ENCODE measurements at places on chromosomes 2 and 18. TPM values are rescaled to one million over a fixed set of nuclear protein-coding genes. Genes with fewer than 3 reads are reported as not detected.

Gene PLA2R1
- 26.9 TPM for total RNA-seq

Gene AMER3
- total RNA-seq: not detected

Gene TM4SF20
- not detected for total RNA-seq

DNA sequence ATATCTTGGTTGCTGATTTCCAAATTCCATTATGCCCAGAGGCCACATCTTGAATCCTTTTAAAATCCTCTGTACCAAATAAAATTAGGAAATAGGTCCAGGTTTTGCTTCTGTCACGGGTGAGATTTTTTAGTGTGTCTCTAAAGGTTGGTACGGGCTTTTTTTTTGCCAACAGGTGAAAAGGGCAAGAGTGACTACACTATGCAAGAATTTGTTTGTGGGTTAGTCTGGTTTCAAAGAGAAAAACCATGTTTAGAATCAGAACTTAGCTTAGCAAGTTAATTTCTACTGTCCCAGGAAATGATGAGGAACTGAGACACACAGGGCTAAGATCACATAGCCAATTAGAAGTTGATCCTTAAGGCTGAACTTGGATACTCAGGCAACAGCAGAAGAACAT lies 41.7 kb downstream of the POLR1A start:
- DNase-seq: no peak

- no peak for DNase-seq
Observed at GRCh38 chr2:156803243-156803642, 367.1 kb downstream of the GPD2 start.

GRCh38 chr2:120034621-120035020 lies 21.7 kb downstream of the EPB41L5 start:
- DNase-seq: no peak

- DNase-seq: no peak
Observed at GRCh38 chr2:88206665-88207347, 36.7 kb downstream of the THNSL2 start.

DNA sequence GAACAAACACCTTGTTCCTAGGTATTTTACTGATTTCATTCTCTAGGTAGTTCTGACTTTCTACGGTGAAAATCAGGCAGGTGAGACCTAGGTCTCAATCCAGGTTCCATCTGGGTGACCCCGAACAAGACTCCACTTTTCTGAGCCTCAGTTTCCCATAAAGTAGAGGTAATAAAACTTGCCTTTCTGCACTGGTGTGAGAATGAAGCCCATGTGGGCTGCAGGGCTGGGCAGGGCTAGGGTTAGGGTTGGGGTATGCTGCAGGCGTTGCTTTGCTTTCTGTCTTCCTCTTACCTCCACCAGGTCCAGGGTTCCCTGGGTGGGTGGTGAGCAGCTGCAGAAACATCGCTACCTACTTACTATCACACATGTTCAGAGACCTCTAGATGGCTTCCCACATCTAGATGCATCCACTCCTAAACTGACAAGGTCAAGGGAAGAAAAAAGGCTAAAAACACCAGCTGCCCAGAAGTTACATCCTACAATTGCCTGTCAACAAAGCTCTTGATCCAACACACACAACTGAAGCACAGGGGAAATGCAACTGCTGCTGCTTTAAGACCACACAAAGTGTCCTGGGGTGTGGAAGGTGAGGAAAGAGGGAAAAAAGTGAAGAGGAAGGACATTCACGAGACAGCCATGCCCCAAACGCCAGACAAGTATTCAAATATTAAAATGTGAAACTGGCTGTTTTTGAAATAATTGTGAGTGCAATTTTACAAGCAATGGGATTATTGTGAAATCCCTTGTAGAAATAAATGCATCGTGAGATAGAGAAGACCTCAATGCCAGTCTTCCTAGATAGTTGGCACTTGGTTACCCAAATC lies 23.5 kb downstream of the MBP start:
- DNase-seq: no peak

GRCh38 chr2:143906850-143907249 lies 613.1 kb downstream of the ZEB2 start:
- DNase-seq: no peak

GRCh38 chr2:239728751-239729150 lies 296.4 kb downstream of the NDUFA10 start:
- no peak for DNase-seq
